Stimulated activated CD8-positive, alpha-beta memory T cell treated with anti-CD3 and anti-CD28 coated beads, Interleukin-2, amount 100 ng/mL, for 1 hour (primary cell): ENCODE measurements at places on chromosomes 5 and 9.

DNA sequence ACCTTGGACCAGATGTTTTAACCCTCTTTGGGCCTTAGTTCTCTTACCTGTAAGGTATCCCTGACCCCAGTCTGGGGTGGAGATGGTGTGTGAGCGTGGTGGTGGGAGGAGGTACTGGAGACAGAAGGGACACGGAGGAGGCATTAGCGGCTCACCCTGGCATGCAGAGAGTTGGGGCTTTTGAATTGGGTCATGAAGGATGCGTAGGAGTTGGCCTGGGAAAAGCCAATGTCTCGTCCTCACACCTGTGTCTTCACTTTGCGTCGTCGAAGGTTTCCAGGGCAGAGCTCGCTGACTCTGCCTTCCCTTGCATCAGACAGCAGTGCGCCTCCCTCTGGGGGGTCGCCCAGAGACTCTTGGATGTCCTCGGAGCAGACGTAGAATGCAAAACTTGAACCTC lies 11.2 kb downstream of the RXRA start:
- DNase-seq: no peak

DNA sequence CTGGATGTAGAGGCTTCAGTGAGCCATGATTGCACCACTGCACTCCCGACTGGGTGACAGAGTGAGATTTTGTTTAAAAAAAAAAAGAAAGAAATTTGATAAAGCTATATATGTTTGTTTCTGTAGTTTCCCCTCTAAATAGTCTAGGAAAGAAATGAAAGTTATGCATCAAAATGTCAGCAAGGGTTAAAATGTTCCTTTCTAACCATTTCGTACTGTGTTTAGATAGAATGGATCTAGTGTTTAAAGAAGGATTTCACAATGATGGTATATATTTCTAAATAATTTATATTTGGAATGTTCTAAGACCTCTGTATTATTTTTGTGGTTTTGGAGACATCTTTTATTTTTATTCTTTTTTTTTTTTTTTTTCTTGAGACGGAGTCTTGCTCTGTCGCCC lies 22.7 kb downstream of the TEK start:
- no peak for DNase-seq

- DNase-seq: no peak
Measured at GRCh38 chr5:41686767-41687166, 176.4 kb upstream of the PLCXD3 start.

DNA sequence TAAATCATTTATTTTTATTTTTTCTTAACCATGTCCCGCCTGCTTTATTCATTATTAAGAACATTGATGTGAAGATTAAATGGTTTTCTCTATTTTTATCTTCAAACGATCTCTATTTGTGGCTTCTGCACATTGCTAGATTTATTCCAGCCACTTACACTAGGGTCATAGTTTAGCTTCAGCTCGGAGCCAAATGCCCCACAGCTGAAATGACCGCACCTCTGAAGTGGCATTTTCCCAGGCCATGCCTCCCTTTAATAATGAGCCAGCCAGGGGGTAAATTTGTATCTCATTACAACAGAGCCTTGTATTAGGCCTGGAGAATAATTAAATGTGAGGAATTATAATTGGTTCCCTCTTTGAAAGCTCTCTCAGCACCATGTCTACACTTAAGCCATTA lies 89.4 kb downstream of the DOCK8 start:
- no peak for DNase-seq

GRCh38 chr9:69945671-69946141 lies 97.9 kb upstream of the MAMDC2 start:
- DNase-seq: no peak

GRCh38 chr9:132412089-132412488 lies 2.1 kb downstream of the CFAP77 start:
- DNase-seq: no peak

DNA sequence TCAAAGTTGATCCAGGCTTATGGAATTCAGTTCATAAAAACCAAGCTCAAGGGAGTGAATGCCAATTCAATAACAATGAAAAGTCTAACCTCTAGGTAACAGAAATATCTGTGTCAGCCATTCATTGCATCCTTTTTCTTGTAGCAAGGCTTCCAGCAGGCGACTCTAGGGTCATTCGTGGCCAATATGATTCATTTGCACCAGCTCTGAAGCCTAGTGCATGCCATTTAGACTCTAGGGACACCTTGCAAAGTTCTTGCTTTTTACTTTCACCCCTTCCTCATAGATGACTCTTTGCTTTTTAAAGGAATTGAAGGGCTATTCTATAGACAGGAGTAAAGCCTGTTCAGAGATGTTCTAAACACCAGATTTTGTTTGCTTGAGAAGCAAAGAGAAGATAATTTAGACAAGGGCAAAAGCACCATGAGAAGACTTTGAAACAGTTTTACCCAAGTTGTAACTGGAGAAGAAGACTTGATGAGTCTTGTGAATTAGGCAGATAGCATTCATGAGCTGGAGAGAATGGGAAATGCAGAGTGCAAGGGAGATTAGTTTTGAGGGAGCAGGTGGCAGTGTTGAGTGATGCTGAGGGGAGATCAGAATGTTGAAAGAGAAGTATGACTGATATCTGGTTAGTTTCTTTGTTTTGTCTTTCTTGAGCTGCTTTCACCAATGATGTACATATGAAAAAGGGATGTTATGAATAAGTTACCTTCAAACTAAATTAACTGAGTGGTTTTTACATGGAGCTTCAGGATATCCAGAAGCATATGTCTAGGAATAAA lies 94.5 kb downstream of the F2RL2 start:
- no peak for DNase-seq

- no peak for DNase-seq
Measured at GRCh38 chr5:75306746-75307145, 30.3 kb upstream of the HMGCR start.

- peak; percentile 15 for DNase-seq
Measured at GRCh38 chr9:121201045-121201737, 478 bp downstream of the RAB14 start.

DNA sequence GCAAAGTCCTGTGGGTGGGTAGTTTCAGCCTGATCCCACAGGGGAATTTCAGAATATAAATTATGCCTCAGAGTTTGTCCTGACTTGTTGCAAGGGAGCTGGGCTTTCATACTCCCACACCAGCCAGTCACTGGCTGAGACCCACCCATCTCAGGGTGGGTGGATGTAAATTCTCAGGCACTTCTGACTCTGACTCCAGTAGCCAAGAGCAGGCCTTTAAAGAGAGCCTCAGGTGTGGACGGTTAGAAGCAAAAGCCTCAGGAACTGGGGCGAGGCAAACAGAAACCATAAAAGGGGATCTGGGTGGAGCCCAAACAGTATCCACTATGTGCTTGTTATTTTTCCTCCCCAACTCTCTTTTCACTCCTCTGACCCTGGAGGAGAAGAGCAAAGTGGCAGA lies 28.6 kb upstream of the FBXW11 start:
- no peak for DNase-seq

DNA sequence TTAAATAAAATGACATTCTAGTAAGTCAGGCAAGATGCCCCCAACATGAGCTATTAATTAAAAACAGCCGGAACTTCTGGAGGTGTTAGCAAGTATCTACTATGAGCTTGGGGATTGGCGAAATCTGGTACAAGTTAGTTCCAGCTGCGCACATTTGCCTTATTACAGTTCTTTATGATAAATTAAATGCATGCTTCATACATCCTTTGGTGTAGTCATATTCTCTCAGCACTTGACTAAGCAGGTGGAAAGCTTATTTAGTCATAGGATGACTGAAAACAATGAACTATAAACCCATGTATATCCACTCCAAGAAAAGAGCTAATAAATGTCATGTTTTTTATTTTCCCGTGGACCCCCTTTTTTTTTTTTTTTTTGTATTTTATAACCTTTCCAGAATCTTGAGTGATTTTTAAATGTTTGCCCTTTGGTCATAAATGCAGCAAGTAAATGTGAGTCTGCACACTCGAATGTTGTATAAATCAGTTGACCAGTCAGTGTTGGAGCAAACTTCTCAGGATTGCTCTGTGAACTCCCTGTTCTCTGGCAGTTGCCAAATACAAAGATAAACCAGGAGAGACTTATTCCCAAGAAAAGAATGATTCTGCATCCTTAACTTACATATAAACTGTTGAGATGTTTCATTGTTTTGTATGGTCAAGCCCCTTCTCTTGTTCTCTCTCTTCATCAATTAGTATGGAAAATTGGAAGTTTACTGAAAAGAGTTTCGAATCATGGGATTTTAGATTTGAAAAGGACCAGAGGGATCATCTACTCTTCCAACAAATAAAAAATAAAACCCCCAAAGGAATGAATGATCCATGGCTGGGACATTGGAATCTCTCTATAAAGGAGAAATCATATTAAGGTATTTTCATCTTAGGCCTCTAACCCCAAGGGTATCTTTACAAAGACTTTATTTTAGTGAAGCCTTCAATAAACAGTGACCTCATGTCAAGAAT lies 38.3 kb downstream of the PIK3R1 start:
- DNase-seq: no peak

- no peak for DNase-seq
Measured at GRCh38 chr9:10701906-10702305, 89.1 kb upstream of the PTPRD start.

GRCh38 chr9:83304686-83305085 lies 233.5 kb downstream of the FRMD3 start:
- DNase-seq: no peak

GRCh38 chr9:133112663-133113026 lies 8.4 kb downstream of the RALGDS start:
- no peak for DNase-seq

- DNase-seq: no peak
Measured at GRCh38 chr5:130652176-130652575, 512.9 kb downstream of the HINT1 start.

- DNase-seq: peak; percentile 70
Measured at GRCh38 chr5:132473019-132473531, 17.5 kb downstream of the IRF1 start.

- DNase-seq: no peak
Measured at GRCh38 chr5:150879358-150879757, 25.4 kb downstream of the ZNF300 start.

DNA sequence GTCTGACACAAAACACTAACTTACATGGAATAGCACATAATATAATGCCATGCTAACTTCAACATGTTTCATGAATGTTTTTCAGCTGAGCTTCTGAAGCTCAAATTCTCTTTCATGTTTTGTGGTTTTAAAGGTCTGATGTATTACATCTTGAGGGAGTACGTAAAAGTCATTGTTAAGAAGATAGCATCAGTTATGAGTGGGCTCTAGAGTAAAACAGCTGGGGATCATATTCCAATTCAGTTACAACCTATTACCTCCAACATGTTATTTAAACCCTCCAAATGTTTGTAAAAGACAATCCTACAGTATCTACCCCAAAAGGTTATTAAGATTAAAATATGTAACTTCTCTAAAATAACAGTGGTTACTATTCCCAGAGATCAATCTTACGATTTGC lies 19.2 kb downstream of the CETN3 start:
- DNase-seq: no peak

- DNase-seq: no peak
Measured at GRCh38 chr5:172504701-172505402, 50.5 kb upstream of the SH3PXD2B start.

GRCh38 chr9:105835721-105836120 lies 141.4 kb downstream of the TMEM38B start:
- DNase-seq: no peak

- DNase-seq: no peak
Measured at GRCh38 chr5:572398-573019, 39.6 kb upstream of the CEP72 start.

DNA sequence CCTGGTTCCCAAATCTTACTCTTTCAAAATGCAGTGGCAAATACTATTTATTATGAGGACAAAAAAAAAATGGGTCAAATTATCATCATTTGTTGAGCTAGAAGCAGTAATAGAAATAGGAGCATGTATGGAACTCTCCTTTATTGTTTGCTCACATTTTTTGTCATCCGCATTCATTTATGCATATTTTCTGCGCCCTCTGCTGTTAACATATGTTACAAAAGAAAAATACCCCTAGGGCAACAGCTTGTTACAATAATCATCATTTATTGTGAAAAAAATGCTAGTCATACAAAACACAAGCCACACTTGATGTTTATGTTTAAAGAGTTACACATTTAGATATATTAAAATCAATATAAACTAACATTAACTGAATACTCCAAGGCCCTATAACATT lies 328.2 kb downstream of the TUSC1 start:
- no peak for DNase-seq

DNA sequence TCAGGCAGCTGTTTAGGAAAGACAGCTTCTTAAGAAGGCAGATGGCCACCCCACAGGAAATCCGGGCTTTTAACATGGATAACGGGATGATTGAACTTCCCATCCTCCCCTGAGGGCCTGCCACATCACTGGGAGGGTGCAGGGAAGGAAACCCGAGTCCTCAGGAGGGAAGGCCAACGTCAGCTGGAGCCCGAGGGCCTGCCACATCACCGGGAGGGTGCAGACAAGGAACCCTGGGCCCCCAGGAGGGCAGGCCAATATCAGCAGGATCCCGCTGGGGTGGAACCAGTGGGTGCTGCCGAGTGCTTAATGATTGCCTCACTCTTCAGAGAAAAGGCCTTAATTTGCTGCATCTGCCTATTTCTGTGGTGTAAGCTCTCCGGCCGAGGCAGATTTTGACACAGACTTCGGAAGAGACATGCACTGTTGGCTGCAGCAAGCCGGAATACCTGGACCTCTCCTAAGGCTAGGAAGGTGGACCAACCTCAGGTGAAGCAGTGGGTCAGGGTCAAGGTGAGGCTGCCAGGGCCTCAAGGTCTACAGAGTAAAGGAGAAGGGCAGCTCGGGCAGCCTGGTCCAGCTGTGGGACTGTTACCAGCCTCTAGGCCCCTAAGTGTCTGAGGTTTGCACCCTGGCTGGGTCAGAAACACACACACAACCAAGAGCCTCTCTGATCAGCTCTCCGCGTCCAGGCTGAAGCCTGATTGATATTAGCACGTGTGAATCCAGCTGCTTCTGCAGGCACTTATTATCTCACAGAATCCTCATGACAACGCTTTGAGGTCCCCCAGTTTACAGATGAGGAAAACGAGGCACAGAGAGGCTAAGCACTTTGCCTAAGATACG lies 14.8 kb upstream of the COL5A1 start:
- DNase-seq: no peak

- DNase-seq: no peak
Measured at GRCh38 chr9:68793605-68794343, 88.7 kb downstream of the PIP5K1B start.

DNA sequence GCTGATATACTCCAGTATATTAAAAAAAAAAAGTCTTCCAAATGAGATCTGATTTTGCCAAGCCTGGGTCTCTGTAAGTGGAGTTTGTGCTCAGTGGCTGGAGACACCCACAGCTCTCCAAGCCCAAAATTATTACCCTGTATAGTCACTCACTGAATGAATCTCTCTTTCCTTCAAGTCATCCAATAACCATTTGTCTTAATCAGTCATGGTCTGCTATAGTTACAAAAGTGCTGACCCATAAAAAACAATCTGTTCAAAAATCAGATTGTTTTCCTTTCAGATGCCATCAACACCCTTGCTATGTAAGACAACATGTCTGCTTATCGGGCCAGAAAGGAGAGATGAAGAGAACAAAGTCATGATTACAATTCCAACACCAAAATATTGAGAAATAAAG lies 159.4 kb upstream of the FST start:
- no peak for DNase-seq

DNA sequence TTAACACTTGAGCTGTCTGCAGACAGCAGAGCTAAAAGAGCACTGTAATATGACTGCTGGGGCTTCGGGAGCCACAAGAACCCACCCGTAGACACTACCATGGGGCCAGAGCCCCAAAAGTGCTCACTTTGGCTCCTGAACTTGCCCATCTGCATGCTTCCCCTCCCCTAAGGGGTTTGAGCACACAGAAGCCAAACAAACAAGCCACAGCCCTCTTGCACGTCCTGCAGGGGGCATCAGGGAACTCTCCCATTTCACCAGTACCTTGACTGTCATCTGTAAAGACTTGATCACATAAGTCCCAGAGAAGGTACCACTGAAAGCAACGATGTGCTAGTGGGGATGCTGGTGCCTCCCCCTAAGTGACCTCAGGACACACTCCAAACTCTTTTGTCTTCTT lies 681.8 kb downstream of the SEMA5A start:
- DNase-seq: no peak
